ENCODE measurements at places on chromosomes 7 and 10.

- DNase-seq: peak; percentile 84
Measured at GRCh38 chr7:44131173-44132029, 8.1 kb upstream of the POLD2 start.

DNA sequence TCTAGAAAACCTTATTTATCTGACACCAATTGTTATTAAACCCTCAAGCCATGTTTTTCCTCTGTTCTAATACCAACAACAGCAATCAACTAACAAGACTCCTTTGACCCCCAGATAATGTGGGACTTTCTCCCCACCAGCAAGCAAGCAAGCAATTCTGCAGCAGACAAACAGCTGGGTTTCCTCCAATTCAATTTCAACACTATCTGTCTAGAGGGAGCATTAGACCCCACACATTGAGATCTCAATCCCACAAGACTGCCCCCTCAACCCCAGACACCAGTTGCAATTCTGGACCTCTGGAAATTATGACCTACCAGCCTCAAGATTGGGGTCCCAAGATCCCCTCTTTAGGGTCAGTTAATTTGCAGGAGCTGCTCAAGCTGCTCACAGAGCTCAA, 89.4 kb upstream of the TMEM26 start:
- DNase-seq: no peak

DNA sequence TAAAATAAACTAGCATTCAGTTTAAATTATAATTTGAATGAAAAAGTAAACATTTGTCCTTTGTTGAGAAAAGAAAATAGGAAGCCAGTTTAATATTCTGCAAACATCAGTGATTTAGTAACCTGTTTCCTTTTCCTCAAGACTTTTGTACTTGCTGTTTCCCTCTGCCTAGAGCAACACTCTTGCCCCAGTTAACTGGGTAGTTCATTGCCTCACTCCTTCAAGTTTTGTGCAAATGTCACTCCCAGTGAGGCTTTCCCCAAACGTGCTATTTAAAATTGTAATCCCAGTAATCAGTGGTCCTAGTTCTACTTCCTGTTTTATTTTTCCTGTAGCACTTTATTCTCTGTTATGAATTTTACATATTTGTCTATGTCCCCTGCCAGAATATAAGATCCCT, 23.8 kb downstream of the DLD start:
- no peak for DNase-seq

- DNase-seq: no peak
Measured at GRCh38 chr7:137160236-137160635, 183.3 kb downstream of the PTN start.

DNA sequence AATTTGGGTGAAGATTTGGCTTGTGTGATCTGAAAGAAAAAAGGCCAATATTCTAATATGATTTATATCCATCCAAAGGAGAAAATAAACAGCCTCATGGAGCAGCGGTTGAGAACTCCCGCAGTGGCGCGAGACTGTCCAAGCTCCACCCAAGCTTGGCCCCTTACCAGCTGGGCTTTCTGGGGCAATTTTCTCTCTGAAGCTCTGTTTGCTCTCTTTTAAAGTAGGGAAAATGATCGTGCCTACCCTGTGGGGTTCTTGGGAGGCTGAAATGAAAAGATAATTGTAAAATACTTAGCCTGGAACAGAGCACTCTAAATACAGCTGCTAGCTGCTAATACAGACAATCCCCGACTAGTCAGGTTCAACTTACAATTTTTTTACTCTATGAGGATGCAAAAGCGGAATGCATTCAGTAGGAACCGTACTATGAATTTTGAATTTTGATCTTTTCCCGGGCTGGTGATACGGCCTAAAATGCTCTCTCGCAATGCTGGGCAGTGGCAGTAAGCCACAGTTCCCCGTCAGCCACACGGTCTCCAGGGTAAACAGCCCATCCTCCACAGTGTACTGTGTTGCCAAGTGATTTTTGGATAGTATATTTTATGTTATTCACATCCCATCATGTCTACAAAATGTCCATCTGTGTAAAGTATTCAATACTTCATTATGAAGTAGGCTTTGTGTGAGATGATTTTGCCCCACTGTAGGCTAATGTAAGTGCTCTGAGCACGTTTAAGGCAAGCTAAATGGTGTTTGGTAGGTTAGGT, 137.7 kb downstream of the CHN2 start:
- DNase-seq: no peak

DNA sequence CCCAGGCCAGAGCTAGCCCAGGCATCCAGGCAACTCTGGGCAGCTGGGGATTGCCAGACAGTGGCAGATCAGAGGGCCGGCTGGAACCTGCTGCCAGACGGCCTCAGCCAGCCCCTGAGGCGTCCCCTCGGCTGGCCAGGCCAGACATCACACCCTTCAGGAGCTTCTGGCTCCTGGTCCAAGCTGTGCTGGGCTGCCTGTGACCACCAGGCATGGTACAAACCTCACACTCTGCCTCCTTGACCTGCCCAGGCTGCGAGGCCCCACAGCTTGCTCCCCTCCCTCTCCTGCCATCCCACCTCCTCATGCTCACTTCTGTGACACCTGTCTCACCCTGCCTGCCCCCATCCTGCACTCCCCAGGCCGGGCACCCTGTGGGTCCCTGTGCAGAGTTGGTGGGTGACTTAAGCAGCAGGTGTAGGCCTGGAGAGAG, 5.7 kb downstream of the DEPP1 start:
- DNase-seq: peak; percentile 67

DNA sequence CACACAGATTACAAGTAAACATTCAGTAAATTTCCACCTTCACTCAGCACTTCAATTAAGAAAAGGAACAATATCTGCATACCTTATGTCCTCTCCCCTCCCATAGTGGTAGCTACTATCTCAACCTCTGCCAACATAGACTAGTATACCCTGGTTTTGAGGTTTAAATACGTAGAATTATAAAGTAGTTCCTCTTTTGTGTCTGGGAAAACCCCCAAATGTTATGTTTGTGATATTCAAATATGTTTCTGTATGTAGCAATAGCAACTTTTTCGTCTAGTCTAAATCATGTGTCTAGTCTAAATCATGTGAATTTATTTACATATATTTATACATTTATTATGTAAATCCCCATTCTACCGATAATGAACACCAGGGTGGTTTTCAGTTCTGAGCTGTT, 13.2 kb upstream of the CAMK2B start:
- no peak for DNase-seq

GRCh38 chr10:30027057-30028005, 32.1 kb downstream of the JCAD start:
- peak; percentile 49 for DNase-seq

GRCh38 chr7:108280136-108280535, 150.0 kb upstream of the LAMB4 start:
- DNase-seq: no peak

- no peak for DNase-seq
Measured at GRCh38 chr10:117933036-117933435, 113.7 kb downstream of the RAB11FIP2 start.

DNA sequence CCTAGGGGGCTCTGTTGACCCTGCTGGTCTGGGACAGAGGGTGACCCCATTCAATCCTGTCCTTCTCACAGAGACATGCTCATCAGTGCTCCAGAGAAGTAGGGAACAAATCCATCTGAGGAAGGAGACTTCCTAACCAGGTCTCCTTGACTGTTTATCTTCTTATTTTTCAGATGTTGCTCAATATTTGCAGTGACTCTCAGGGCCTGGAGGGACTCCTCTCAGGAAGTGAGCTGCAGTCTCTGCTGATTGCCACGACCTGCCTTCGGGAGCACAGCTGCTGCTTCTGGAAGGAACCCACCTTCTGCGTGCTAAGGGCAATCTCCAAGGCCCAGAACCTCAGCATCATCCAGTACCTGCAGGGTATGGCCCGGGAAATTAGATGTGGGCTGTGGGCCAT, 41.0 kb downstream of the WDFY4 start:
- no peak for DNase-seq

- no peak for DNase-seq
Measured at GRCh38 chr7:132078891-132079735, 497.2 kb downstream of the PLXNA4 start.

- DNase-seq: peak; percentile 25
Measured at GRCh38 chr10:111281516-111281915, 204.7 kb downstream of the ADRA2A start.

- DNase-seq: no peak
Measured at GRCh38 chr10:70850097-70850496, 34.3 kb downstream of the SGPL1 start.

GRCh38 chr10:27525819-27526218, 21.7 kb downstream of the RAB18 start:
- no peak for DNase-seq

GRCh38 chr10:72260976-72261783, 12.5 kb upstream of the DDIT4 start:
- DNase-seq: no peak

GRCh38 chr7:1738511-1738910, 68.4 kb downstream of the ELFN1 start:
- DNase-seq: no peak

- no peak for DNase-seq
Measured at GRCh38 chr7:55387062-55387965, 22.2 kb downstream of the LANCL2 start.

DNA sequence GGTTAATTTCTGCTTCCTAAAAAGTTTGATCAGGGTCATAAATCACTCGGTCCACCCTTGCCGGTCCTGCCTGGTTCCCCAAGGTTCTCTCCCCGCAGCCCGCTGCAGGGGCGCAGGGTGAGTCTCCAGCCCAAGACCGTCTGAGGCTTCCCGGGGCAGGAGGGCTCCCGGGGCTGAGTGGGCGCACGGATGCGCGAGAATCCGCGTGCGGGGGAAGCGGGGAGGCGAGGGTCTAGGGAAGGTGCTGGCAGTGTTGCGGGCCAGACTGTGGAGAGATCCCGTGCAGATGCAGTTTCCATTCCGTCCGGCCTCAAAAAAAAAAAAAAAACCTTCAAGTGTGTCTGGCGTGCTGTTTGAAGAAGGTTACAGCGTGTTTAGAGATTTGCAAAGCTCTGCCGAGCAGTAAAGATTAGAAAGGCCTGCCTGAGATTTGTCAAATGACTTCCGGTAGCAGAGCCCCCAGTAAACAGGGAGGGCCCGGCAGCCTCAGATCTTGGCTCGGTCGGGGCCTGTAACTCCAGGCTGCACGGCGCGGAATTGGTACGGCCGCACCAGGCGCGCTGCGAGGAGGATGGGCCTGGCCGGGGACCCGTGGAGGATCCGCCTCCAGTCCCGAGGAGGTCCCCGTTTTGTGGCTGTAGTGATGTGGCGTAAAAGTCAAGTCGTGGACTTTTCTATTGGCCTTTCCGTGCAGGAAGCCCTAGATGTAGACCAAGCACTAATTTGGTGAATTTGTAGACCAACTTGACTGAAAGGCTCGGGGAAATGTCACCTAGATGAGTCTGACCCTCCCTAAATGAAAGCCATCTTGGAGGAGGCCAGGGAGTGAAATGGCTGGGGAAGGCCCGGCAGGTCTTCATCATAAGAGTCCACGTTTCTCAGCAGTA, 293.2 kb upstream of the NFE2L3 start:
- DNase-seq: peak; percentile 84

- peak; percentile 2 for DNase-seq
Measured at GRCh38 chr7:1706721-1707613, 36.9 kb downstream of the ELFN1 start.

DNA sequence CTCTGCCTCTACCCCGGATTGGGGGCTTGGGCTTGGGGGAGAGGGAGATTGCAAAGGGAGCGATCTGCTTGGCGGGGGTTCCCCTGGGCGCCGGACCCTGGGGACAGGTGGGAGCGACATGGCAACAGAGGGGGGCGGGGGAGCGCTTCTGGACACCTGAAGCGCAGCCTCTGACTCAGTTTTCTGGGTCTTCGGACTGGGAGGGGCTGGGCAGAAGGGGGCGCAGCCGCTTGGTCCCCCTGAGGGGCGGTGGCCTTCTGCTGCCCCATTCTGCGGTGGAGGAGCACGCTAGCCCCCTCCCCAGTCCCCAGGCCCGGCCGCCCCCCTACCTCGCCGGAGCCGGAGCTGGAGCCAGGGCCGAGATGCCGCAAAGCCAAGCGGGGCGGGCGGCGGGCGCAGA, 380 bp downstream of the NAT16 start:
- no peak for DNase-seq

DNA sequence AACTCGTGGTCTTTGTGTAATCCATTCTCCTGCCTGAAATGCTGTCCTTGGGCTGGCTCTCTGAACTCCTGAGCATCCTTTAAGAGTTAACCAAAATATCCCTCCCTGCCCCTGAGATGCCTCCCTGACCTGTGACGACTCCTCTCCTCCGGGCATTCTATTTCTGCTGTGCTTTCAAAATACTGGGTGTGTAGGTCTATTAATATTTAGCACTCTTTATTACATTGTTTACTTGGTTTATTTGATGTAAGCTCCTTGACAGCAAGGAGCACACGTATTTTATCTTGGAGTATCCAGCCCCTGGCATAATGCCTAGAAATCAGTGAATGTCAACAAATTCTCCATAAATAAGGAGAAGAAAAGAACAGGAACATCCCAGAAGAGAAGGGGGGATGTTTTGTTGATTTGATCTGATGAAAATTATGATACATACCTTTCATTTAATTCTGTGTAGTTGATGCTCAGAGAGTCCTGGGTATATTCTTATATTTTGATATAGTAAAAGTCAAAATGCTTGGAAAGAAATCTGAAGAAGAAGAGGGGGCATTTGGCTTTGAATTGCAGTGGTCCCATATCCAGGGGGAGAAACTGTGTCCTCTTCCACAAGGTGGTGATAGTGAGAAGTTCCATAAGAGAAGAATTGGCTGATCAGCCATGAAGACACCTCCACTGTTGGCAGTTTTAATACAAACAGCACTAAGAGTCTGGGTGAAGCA, 107.7 kb upstream of the MPP7 start:
- DNase-seq: peak; percentile 4

DNA sequence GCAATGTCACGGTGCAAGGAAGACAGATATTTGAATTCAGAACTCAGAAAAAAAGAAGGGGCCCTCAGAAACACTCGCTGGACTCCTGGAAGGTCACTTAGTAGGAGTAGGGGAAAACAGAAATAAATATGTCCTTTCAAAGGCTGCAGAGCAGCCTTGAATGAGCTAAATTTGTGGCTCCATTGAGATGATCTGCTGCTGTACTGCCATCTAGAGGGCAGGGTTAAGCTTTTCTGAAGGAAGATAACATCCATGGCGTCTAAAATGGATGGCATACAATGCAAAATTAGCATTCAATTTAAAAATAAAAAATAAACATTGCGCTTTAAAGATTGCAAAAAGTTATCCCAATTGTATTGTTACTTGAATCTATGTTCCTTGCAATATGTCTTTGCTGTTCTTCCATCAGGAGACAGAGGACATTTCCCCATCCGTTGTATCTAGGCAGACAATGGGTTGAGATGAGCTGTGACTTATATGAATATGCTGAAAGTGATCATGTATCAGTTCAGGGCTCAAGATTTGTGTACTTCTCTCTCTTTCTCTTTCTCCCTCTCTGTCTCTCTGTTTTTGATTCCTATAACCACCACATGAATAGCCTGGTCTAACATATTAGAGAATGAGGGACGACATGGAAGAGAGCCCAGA, 642.2 kb downstream of the SH2D4B start:
- DNase-seq: peak; percentile 9

GRCh38 chr7:104816537-104816936, 197.5 kb upstream of the KMT2E start:
- no peak for DNase-seq

DNA sequence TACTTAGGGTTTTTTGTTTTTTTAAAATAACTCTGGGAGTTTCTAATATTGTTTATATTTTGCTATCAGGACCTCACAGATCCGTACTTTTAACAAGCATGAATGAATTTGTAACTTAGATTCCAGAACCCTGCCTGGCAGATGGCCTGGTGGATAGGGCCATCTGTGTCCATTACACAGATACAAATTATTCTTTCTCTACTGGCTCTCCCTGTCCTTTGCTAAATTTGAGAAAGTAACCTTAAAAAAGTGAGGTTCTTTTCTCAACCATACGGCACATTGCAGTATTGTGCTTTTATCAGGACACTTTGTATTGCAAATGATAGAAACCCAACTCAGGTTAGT, 26.6 kb downstream of the LCOR start:
- no peak for DNase-seq

- peak; percentile 89 for DNase-seq
Measured at GRCh38 chr7:92695308-92696261, 105.4 kb upstream of the FAM133B start.

All from ELF-1 (cell line).